NCI-H1694 (cell line): ENCODE measurements at places on chromosomes 12 and 14.
A peak's percentile ranks its signal among the peaks of the same experiment; 100 is the strongest.

DNA sequence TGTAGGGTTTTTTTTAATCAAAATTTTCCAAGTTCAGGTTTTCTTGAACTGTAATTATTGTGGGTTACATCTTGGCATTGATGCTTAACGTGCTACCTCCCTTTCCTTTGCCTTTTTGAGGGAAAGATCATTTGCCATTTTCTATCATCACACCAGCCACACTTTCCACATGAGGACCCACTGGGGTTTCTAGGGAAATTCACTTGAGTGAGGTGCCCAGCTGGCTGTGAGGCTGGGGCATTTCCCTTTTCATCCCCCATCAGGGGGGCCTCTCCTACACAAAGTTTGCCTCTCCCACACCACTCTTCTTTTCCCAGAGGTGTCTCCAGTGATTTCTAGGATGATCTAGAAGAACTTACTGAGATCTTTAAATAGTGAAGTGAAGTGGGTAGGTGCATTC lies 335.7 kb downstream of the BMP4 start:
- no peak for DNase-seq

- DNase-seq, result peak; percentile 46
These were observed 113.3 kb downstream of the CALM1 start for GRCh38 chr14:90510159-90510558.

- no peak for DNase-seq
These were observed 63.8 kb downstream of the TSPAN11 start for GRCh38 chr12:30990316-30990715.

GRCh38 chr12:60529723-60530122 lies 933.9 kb downstream of the SLC16A7 start:
- no peak for DNase-seq

GRCh38 chr14:99759546-99759925 lies 33.7 kb upstream of the EML1 start:
- no peak for DNase-seq

DNA sequence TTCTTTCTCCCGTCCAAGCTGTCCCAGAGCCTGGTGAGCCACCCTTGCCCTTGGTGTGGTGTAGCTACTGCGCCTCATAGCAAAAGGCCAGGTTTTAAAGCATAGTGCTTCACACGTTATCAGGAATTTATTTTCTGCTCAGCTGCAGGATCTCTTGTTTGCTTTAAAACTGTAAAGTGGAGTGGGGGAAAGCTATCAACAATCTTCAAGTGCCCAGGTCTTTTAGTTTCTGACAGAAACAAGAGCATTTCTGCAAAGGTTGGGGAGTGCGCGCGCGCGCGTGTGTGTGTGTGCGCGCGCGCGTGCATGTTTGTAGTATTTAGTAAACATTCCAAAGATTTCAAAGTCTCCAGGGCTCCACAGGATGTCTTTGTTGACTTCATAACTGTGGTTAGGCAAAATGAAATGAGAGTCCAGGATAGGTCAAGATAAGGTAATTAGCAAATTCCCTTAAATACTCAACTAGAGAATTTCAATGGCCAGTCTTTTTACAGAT lies 45.5 kb downstream of the EML1 start:
- no peak for DNase-seq

GRCh38 chr12:131901431-131902331 lies 7.3 kb downstream of the ULK1 start:
- no peak for DNase-seq

- no peak for DNase-seq
These were observed 371 bp upstream of the SHMT2 start for GRCh38 chr12:57229046-57229633.

GRCh38 chr12:19026614-19027488 lies 102.7 kb upstream of the PLEKHA5 start:
- no peak for DNase-seq

DNA sequence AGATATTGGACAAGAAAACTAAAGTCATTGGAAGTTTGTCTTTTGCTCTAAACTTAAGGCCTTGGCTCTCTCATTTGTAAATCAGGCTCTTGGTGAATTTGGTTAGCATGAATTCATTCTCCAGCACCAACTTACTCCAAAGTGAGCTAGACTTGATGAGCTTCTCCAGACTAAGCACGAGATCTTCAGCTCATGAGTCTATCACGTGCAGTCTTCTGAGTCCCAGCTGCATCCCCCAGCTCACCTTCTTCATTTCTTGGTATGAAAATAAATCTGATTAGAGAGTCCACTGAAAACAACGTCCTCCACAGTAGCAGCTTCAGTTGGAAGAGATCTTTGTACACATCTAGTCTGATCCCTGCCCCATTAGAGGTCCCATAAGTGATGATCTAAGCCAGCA lies 52.5 kb upstream of the DDX11 start:
- no peak for DNase-seq
